ENCODE measurements at places on chromosomes 16 and 17.

- no peak for DNase-seq
These were observed 11.3 kb upstream of the PHOSPHO1 start for GRCh38 chr17:49241692-49242397.

- DNase-seq = no peak
These were observed 218.6 kb upstream of the ASIC2 start for GRCh38 chr17:33511670-33512069.

GRCh38 chr17:83029571-83029970 lies 49.8 kb upstream of the METRNL start:
- no peak for DNase-seq

GRCh38 chr17:35094902-35095301 lies 24.8 kb downstream of the RAD51D start:
- DNase-seq = peak; percentile 92

- DNase-seq = no peak
These were observed 1.7 kb downstream of the HSPB9 start for GRCh38 chr17:42124256-42124655.

- DNase-seq = no peak
These were observed 197.7 kb upstream of the CIBAR2 start for GRCh38 chr16:85309656-85310587.

GRCh38 chr16:86354641-86355513 lies 155.4 kb upstream of the FOXF1 start:
- DNase-seq = peak; percentile 87

DNA sequence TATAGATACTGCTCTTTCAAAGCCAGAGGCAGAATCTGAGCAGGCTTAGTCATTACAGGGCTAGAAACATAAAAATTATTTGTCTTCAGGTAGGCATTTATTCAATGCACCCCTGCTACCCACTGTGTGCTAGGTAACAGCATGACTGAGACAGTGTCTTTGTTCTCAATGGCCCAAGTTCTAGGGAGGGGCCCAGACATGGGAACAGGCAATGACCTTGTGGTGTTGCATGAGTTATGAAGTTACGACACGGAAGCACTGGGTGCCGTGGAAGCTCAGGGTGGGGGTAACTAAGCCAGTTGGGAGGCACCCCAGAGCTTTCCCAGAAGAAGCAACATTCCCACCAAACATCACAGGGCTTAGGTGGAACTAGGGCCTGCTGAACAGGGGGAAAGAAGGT lies 87.0 kb downstream of the CPPED1 start:
- no peak for DNase-seq

- no peak for DNase-seq
These were observed 91.4 kb downstream of the WDR59 start for GRCh38 chr16:74893541-74893940.

- DNase-seq = no peak
These were observed 14.6 kb downstream of the CYLD start for GRCh38 chr16:50756473-50756872.

Measured in fibroblast of lung (primary cell).